ENCODE measurements at places on chromosomes 5 and 9.

GRCh38 chr5:112885001-112885400, 23.9 kb downstream of the SRP19 start:
- no peaks in the 10 kb centered on the region for H3K27me3 ChIP-seq
- no peak overlapping the region for H3K27ac ChIP-seq
- H3K36me3 ChIP-seq = peaks cover 88% of the 10 kb centered on the region
- no peak overlapping the region for H3K4me3 ChIP-seq

- H3K27me3 ChIP-seq = no peaks in the 10 kb centered on the region
- DNase-seq = no peak
- H3K4me3 ChIP-seq = no peak overlapping the region
- H3K27ac ChIP-seq = no peak overlapping the region
- no peaks in the 10 kb centered on the region for H3K36me3 ChIP-seq
Observed at GRCh38 chr5:139108063-139108824, 89.9 kb downstream of the SIL1 start.

GRCh38 chr5:42855386-42855785, 43.7 kb upstream of the SELENOP start:
- H3K27me3 ChIP-seq = no peaks in the 10 kb centered on the region
- no peak overlapping the region for H3K27ac ChIP-seq
- DNase-seq = no peak

GRCh38 chr9:85404911-85405565, 336.7 kb downstream of the AGTPBP1 start:
- no peak overlapping the region for H3K27ac ChIP-seq
- DNase-seq = no peak
- H3K36me3 ChIP-seq = no peaks in the 10 kb centered on the region
- no peak overlapping the region for H3K4me3 ChIP-seq
- no peaks in the 10 kb centered on the region for H3K4me1 ChIP-seq

DNA sequence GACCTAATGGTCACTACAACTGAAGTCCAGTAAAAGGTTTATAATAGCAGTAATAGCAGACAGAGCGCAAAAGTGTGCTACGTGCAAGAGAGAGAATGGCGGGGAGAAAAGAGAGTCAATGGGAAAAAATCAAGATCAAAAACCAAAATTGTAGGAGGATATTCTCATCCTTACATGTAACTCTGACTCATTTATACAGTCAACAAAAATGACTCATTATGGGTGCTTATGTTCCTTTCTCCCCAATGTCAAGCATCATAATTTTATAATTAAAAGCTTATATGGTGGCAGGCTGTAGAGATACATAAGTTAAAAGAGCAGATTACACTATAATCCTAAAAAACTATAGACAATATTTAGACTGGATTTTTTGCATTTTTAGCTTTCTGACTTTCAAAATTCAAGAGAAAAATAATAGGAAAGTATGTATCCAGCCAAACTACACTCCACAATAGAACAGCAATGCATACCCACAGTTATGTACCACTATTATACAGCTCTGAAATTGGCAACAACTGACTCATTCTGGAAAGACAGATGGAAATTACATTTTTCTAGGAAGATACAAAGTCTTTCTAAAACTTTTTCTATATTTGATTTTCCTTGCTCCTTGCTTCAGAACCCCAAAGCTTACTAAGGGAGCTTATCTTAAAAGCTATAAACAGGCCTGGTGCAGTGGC, 78.4 kb downstream of the PLPP1 start:
- no peak overlapping the region for H3K4me3 ChIP-seq
- DNase-seq = peak; percentile 31
- H3K27ac ChIP-seq = peak overlapping the region; percentile 25
- no peaks in the 10 kb centered on the region for H3K27me3 ChIP-seq

DNA sequence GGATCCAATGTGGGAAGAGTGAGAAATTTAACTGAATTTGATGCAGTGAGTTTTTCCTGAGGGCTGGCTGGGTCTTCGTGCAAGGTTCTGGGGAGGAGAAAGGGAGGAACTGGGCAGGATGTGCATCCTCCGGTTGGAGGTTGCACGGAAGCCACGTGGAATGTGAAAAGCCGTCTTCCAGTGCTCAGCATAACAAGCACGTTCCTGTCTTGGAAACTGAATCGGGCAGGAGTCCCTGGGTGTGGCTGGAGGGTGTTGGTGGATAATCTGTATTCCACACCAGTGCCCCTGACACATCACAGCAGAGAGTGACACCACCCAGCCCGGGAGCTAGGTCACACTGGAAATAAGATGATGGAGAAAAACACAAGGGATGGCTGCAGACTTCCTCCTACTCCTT, 154.3 kb downstream of the C5orf15 start:
- no peak overlapping the region for H3K27ac ChIP-seq
- peaks cover 34% of the 10 kb centered on the region for H3K27me3 ChIP-seq
- no peak overlapping the region for H3K4me3 ChIP-seq
- H3K36me3 ChIP-seq = no peaks in the 10 kb centered on the region

DNA sequence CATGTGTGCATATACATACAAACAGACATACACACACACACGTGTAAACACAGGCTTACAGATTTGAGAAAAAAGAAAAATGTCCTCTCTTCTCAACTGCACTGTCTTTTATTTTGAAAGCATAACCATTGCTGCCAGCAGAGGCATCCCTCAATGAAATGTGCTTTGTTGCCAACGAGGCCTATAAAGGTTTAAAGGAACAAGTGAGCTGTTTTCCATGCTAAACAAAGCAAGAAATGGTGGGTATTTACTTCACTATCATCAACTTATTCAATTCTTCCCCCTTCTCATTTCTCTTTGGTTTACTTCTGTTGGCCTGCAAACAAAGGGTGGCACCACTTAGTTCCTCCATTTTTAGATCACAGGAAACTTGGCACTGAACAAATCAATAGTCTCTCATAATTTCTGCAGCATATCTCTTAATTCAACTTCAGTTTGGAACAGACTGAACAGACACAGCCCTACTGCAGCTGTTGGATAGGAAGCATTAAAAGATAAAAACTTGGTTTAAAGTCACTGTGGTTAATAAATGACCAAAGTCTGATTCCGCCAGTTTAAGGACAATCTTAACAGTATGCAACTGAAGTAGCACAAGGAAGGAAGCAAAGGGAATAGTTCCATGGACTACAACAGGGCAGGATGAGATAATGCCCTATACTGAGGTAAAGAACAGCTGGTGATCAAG, 21.7 kb downstream of the TTC33 start:
- H3K27me3 ChIP-seq = no peaks in the 10 kb centered on the region
- H3K36me3 ChIP-seq = no peaks in the 10 kb centered on the region
- peaks cover 20% of the 10 kb centered on the region for H3K4me1 ChIP-seq
- no peak for DNase-seq
- no peak overlapping the region for H3K4me3 ChIP-seq
- H3K27ac ChIP-seq = no peak overlapping the region

- DNase-seq = no peak
- peaks cover 51% of the 10 kb centered on the region for H3K4me1 ChIP-seq
- no peaks in the 10 kb centered on the region for H3K27me3 ChIP-seq
- no peak overlapping the region for H3K4me3 ChIP-seq
Observed at GRCh38 chr5:61586096-61587084, 254.3 kb downstream of the ZSWIM6 start.

- H3K4me1 ChIP-seq = peaks cover 16% of the 10 kb centered on the region
- peak overlapping the region; percentile 46 for H3K4me3 ChIP-seq
- H3K27me3 ChIP-seq = peaks cover 43% of the 10 kb centered on the region
Observed at GRCh38 chr5:60843386-60843935, 608 bp downstream of the ELOVL7 start.

GRCh38 chr5:145718956-145719355, 116.2 kb downstream of the PRELID2 start:
- H3K27ac ChIP-seq = no peak overlapping the region
- H3K4me1 ChIP-seq = no peaks in the 10 kb centered on the region
- H3K36me3 ChIP-seq = no peaks in the 10 kb centered on the region
- H3K4me3 ChIP-seq = no peak overlapping the region
- no peaks in the 10 kb centered on the region for H3K27me3 ChIP-seq

- peaks cover 6% of the 10 kb centered on the region for H3K4me1 ChIP-seq
- DNase-seq = no peak
- H3K4me3 ChIP-seq = no peak overlapping the region
- no peak overlapping the region for H3K27ac ChIP-seq
- H3K36me3 ChIP-seq = no peaks in the 10 kb centered on the region
Observed at GRCh38 chr5:167754501-167755021, 536.9 kb upstream of the WWC1 start.

DNA sequence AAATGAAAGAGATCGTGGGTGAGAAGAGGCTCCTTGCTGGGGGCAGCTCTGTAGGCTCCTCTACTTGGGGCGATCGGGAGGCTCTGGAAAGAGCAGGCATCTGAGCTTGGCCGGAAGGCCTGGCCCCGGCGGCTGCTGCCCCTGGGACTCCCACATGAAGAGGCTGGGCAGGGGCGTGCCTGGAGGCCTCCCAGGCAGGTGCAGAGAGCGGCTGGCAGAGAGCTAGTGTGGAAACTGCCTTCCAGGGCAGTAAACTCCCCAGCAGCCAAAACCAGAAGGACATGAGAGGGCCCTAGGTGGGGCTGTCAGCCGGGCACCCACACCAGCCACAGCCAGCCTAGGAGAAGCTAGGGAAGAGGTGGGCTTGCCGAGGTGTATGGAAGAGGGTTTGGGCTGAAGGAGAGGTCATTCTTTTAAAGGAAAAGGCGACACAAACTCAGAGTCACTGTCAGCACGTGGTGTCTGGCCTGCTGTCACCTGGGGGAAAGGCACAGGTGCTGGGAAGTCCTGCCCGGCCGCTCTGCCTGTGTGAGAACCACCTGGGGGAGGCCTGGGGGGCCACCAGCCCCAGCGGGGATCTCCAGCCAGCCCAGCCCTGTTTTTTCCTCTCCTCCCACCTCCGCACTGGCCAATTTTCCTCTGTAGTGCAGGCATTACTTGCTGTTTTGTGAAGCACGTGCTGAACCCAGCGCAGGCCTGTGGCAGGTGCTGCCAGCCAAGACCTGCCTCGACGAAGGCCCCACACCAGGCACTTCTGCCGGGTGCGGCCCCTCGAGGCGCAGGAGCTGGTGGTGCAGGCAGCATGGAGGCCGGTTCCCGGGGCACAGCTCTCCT, 44.8 kb upstream of the EGFL7 start:
- no peak for DNase-seq
- H3K4me3 ChIP-seq = no peak overlapping the region
- H3K27me3 ChIP-seq = no peaks in the 10 kb centered on the region
- no peaks in the 10 kb centered on the region for H3K36me3 ChIP-seq
- H3K27ac ChIP-seq = no peak overlapping the region
- peaks cover 84% of the 10 kb centered on the region for H3K4me1 ChIP-seq

GRCh38 chr9:38720083-38720745, at the start of gene FAM240B:
Gene FAM240B, minus strand, starts transcription at chr9:38720133. Its CDS starts 16,134 bp downstream, at chr9:38703999.
- DNase-seq = no peak
- H3K4me1 ChIP-seq = no peaks in the 10 kb centered on the region

DNA sequence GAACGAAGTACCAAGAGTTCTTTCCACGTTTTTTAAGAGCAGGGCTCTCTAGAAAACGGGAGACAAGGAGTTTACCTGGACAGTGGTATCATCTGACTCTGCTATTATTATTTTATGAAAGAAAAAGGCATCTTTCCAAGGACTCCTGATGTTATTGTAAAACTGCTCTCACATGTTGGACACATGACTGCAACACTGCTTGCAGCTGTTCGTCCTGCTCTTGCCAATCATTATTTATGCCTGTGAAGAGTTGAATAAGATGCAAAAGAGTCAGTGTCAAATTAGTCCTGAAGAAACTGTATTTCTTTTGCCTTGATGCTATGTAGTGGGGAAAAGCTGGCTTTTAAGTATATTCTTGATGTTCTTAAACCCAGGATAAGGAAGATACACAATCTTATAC, 284.5 kb upstream of the PTGER4 start:
- peaks cover 19% of the 10 kb centered on the region for H3K4me1 ChIP-seq
- DNase-seq = no peak
- no peak overlapping the region for H3K4me3 ChIP-seq
- no peaks in the 10 kb centered on the region for H3K36me3 ChIP-seq

GRCh38 chr5:159386028-159386711, 55.9 kb upstream of the IL12B start:
- H3K27ac ChIP-seq = no peak overlapping the region
- no peaks in the 10 kb centered on the region for H3K27me3 ChIP-seq
- DNase-seq = no peak
- no peaks in the 10 kb centered on the region for H3K4me1 ChIP-seq
- H3K4me3 ChIP-seq = no peak overlapping the region

GRCh38 chr5:138974227-138975063, 99.3 kb upstream of the LRRTM2 start:
- H3K27ac ChIP-seq = no peak overlapping the region
- no peak overlapping the region for H3K4me3 ChIP-seq

DNA sequence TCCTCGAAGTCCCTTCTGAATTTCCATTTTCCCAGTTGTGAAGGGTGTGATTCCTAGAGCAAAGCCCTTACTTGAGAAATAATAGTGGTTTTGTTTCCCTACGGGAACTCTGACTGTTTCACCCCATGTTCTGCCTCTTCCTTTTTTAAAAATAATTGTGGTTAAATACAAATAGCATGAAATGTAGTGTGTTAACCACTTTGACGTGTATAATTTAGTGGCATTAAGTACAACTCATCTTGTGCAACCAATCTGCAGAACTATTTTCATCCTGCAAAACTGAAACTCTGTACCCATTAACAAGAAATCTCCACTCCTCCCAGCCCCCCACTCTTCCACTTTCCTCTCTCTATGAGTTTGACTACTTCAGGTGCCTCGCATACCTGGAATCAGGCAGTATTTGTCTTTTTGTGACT, 35.6 kb upstream of the HAND1 start:
- no peak for DNase-seq
- peaks cover 35% of the 10 kb centered on the region for H3K27me3 ChIP-seq
- H3K36me3 ChIP-seq = no peaks in the 10 kb centered on the region
- H3K27ac ChIP-seq = no peak overlapping the region
- no peaks in the 10 kb centered on the region for H3K4me1 ChIP-seq

DNA sequence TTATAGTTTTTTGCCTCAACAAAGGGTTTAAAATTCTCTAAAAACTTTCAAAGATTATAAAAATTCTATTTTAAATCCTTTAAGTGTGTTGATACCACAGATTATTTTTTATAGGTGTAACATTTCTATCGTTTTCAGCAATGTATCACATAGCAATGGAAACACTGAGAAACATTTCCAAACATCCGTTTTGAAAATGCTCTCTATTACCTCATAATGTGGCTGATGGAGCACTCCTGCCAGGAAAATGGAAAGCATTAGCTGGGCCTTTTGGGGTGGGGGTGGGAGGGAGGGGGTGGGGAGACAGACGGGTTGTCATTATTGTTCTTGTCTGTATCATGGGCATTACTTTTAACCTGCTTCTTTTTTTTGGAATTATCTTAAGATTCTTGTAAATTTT, 516.5 kb downstream of the ACTL7B start:
- H3K27me3 ChIP-seq = no peaks in the 10 kb centered on the region
- H3K27ac ChIP-seq = no peak overlapping the region
- no peaks in the 10 kb centered on the region for H3K4me1 ChIP-seq
